ENCODE measurements at places on chromosomes 16 and 17.
A peak's percentile ranks its signal among the peaks of the same experiment; 100 is the strongest.

- no peak for DNase-seq
Measured at GRCh38 chr17:74447628-74448159, 15.8 kb downstream of the GPRC5C start.

DNA sequence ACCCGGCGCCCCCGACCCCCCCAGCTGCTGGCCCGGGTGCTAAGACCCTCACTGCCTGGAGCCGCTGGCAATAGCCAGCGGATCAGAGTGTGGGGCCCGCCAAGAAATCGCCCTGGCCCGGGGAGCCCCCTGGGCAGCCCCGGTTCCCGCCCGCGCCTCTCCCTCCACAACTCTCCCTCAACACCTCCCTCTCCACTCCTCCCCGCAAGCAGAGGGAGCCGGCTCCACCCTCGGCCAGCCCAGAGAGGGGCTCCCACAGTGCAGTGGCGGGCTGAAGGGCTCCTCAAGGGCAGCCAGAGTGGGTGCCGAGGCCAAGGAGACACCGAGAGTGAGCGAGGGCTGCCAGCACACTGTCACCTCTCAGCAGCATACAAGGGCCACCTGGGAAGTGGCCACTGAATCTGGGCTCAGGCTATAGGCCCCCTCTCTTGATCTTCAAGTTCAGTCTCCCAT is 385.5 kb downstream of the SEC14L1 start:
- DNase-seq = no peak

GRCh38 chr17:9816472-9816871 is 5.4 kb downstream of the GSG1L2 start:
- no peak for DNase-seq

DNA sequence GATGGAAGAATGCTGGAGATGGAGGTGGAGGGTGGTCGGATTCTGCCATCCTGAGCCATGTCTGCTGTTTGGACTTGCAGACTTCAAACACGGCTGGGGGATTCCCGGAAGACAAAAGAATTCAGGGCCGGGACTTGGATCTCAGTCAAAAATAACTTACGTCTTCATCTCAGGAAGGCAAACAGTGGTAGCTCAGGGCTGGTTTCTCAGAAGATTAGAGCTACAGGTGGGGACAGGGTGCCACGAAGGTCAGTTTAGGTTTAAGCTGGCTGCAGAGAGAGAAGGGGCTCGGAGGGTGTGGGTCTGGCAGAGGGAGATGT is 4.3 kb upstream of the RHBDL3 start:
- no peak for DNase-seq

DNA sequence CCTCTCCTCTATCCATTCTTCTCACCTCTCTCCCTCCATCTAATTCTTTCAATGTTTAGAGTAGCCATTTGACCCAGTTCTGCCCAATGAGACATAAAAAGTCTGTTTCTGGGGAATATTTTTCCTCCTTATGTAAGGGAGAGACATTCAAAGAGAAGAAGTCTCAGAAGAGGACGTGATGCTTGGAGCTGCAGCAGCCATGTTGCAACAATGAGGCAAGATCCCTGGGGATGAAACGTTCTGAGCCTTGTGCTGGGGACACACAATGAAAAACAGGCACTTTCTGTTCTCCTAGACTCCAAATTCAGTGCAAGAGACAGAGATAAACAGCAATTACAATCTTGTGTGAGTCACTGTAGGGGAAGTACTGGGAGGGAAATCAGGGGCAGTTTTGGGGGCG is 130.8 kb downstream of the FOXL1 start:
- no peak for DNase-seq

GRCh38 chr16:82011199-82011641 is at the start of gene SDR42E1:
Gene SDR42E1, minus strand, starts transcription at chr16:82011470. Its CDS starts 10,612 bp downstream, at chr16:82000858.
- no peak for DNase-seq

DNA sequence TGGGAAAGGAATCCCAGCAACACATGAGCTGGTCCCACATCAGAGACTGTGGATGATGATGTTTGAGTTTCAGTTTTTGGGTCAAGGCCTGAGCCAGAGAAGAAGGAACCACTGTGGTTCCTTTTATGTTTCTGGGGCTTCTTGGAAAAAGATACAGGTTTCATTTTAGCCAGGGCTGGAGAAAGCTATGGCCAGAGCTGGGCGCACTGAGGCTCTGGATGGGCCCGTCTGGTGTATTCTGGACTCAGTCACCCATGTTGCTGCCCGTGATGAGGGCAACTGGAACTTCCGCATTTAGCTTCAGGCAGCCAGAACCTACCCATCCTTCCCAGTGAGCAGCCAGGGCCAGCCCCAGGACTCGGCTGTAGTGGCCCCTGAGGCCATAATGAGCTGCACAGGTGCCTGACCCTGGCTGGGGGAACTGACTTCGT is 15.0 kb upstream of the PITPNA start:
- DNase-seq = no peak

- DNase-seq = peak; percentile 96
Measured at GRCh38 chr16:2682209-2683021, at the start of gene KCTD5. Gene KCTD5, plus strand, starts transcription at chr16:2682523. Its CDS starts 26 bp downstream, at chr16:2682549.

GRCh38 chr16:29030086-29030840 is 45.4 kb downstream of the LAT start:
- DNase-seq = no peak

DNA sequence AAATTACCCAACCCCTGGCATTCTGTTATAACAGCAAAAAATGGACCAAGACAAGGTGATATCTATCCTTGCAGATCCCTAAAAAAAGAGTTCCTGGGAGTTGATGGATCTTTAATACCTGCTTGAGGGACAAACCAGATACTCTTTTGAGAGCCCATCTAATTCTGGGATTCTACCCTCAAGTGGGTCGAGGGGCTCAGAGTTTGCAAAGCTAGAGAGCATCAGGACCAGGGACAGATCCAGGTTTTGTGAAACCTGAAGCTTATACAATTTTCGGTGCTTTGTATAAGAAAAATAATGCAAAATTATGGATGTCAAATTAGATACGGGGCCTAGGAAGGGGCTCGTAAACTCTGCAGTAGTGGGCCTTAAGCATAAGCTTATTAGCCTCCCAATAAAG is 130.5 kb upstream of the CRHR1 start:
- DNase-seq = no peak

GRCh38 chr17:9763643-9764042 is 27.7 kb downstream of the DHRS7C start:
- no peak for DNase-seq

- no peak for DNase-seq
Measured at GRCh38 chr16:48041981-48042421, 113.8 kb downstream of the ABCC12 start.

- no peak for DNase-seq
Measured at GRCh38 chr16:5510819-5511370, 413.3 kb upstream of the EEF2KMT start.

GRCh38 chr16:66263168-66263972 is 103.1 kb upstream of the CDH5 start:
- no peak for DNase-seq

DNA sequence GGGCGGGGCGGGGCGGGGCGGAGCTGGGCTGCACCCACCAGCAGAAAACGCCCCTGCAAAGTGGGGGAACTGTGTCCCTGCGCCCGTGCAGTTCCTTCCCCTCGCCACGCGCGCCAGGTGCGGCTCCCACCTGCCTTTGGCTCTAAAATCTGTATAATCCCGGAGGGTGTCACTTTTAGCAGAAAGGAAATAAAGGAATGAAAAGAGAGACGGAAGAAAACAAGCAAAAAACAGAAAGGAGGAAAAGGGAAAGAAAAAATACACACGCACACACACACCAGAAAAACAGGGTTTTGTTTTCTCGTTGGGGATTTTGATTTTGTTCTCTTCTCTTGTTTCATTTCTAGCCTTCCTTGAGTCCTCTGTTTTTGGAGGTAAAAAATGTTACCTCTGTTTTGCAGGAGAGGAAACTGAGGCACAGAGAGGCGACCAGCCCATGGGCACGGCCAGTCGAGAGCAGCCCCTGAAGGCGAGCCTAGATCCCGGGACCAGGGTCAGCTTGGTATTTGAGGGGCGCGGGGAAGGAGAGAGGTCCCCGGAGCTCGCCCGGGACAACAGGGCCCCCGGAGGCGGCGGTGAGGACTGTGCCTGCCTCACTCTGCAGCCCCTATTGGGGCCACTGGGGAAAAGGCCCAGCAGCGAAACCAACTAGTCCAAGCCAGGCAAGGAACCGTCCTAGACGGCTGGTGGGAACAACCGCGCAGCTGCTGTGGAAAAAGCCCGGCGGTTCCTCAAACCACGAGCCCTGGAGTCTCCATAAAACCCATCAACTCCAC is 594 bp upstream of the CARHSP1 start:
- no peak for DNase-seq

GRCh38 chr16:28573738-28574718 is 20.3 kb downstream of the SGF29 start:
- no peak for DNase-seq

- DNase-seq = no peak
Measured at GRCh38 chr16:84844049-84844350, 24.2 kb downstream of the CRISPLD2 start.

- no peak for DNase-seq
Measured at GRCh38 chr16:60818465-60818864, 1217.8 kb downstream of the CDH8 start.
